ENCODE measurements at places on chromosomes 6 and 20.

DNA sequence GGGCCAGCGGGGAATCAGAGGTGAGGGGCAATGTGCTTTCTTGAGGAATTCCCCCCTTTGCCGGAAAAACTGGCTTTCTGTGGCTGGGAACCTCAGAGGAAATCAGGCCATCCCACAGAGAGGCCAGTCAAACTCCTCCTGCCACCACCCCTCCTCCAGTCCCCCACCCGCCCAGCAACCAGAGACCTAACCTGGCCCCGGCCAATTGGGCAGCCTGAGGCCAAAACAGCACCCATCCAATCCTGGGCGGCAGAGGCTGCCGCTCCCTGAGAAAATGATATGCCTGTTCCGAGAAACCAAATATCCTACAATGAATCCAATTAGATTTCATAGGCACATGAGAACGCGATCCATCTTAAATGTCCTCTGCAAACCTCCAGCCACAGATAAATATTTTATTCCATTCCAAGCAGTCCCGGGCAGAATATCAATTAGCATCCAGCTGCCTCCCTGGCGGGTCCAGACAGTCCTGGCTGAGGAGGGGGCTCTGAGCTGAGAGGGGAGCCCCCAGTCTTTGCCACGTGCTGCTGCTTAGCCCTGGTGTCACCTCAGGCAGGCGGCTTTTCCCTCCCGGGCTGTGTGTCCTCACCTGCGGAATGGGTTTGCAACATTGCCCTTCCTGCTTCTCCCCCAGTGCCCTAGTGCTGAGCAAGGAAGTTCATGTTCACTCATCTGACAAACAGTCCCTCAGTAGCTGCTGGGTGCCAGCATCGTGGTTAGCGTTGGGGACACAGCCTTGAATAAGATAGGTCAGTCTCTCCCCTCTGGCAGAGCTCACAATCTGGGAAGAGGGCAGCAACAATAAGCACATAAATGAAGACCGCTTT, 95.0 kb downstream of the DLGAP4 start:
- DNase-seq, result no peak

GRCh38 chr6:41372832-41373626, 37.6 kb downstream of the NCR2 start:
- DNase-seq, result no peak

DNA sequence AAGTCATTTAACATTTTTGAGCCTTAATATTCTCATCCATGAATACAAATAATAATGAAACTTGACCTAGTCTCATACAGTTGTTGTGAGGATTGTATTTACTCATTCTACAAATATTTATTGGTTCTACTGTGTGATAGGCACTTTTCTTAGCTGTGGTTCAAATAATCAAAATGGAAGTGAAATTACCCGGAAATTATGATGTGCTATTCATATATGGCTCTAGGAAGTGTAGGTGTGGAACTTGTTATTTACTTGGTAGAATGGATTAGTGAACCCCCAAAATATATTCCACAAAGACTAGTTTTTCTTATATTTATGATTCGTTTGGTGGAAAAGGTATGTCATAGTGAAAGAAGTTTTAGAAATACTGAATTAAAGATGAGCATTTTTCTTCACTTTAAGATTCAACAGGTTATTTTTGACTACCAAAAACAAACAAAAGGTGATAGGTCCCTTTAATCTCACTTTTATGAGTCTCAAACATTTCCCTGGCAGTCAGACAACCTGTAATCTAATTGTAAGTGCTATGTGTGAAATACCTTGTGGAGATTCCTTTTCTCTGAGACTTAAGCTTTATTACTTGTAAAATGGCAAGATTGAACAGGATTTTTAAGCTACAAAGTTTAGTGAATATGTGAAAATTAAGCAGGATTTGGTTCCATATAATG, 77.8 kb downstream of the STXBP5 start:
- DNase-seq, result no peak

DNA sequence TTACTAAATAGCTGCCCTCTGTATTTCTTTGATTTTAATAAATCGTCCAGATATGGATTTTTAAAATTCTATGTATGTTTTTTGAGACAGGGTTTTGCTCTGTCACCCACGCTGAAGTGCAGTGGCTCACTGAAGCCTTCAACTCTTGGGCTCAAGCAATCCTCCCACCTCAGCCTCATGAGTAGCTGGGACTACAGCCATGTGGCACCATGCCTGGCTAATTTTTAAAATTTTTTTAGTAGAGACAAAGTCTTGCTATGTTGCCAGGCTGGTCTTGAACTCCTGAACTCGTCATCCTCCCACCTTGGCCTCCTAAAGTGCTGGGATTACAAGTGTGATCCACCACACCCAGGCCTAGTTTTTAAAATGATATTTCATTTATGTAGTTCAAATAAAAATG, 47.4 kb upstream of the DDR1 start:
- no peak for DNase-seq

GRCh38 chr6:135267085-135267484, 86.0 kb downstream of the MYB start:
- DNase-seq, result no peak

GRCh38 chr6:145866456-145867396, 52.1 kb upstream of the FBXO30 start:
- DNase-seq, result peak; percentile 13

GRCh38 chr6:124780623-124781022, 181.6 kb upstream of the RNF217 start:
- DNase-seq, result no peak

GRCh38 chr6:26056583-26057350, 30.5 kb upstream of the HFE start:
- DNase-seq, result no peak

DNA sequence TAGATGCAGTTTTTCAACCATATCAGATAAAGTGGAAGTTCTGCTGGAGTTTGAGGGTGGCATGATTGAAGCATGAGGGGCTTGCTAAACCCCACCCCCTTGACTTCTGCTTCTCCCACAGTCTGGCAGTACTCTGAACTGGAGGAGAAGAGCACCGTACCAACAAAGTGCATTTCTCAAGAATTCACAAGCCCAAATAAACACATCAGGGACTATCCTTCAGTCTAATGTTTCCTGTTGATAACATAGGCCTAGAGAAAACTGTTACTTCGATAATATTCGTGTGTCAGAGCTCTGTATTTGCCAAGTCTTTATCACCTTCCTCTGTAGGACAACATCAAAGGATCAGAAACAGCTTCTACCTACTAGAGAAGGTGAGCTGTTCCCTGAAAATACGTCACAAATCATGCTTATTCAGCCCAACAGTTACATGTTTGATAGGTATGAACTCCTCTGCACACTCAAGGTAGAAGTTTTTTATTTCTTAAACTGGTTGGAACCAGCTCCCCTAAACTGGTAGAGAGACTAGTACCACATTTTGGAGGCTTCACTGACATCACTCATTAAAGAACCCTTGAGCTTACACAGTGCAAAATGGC, 153.2 kb upstream of the PRND start:
- DNase-seq, result no peak

GRCh38 chr6:161636882-161637430, 363.1 kb upstream of the AGPAT4 start:
- DNase-seq, result no peak

- no peak for DNase-seq
Measured at GRCh38 chr6:3956054-3956453, 106.9 kb downstream of the FAM50B start.

DNA sequence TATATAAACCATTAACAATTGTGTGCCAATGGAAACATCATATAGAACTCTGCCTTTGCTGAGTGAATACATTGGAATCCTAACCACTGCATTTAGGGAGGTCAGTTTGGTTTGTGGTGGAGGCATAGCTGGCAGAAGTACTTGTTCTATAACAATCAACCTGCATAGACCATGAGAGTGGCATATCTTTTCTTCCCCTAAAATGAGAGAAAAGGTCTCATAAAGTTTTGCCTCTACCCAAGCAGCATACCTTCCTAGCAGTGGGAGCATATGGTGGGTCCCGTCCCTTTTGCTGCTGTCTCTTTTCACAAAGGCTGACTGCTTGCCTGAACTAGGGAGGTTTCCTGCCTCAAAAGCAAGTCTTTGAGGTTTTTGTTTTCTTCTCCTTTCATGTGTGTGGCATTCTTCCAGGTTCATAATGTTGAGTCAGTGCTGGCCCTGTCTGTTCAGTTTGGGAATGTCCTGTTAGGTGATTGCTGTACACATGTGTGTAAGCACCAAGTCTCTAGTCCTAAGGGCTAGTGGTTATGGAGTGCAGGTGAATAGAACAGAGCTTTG, 61.2 kb upstream of the SUPT3H start:
- no peak for DNase-seq

DNA sequence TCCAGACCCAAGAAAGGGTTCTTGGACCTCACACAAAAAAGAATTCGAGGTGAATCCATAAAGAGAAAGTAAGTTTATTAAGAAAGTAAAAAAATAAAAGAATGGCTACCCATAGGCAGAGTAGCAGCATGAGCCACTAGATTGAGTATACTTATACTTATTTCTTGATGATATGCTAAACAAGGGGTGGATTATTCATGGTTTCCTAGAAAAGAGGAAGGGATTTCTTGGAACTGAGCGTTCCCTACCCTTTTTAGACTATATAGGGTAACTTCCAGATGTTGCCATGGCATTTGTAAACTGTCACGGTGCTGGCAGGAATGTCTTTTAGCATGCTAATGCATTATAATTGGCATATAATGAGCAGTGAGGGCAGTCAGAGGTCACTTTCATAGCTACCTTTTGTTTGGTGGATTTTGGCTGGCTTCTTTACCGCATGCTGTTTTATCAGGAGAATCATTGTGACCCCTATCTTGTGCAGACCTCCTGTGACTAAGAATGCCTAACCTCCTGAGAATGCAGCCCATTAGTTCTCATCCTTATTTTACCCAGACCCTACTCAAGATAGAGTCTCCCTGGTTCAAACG, 44.3 kb downstream of the TENT5A start:
- no peak for DNase-seq

- no peak for DNase-seq
Measured at GRCh38 chr6:155219299-155219698, 44.5 kb upstream of the CLDN20 start.

GRCh38 chr6:67888546-67888885, 746.6 kb upstream of the ADGRB3 start:
- DNase-seq, result no peak

DNA sequence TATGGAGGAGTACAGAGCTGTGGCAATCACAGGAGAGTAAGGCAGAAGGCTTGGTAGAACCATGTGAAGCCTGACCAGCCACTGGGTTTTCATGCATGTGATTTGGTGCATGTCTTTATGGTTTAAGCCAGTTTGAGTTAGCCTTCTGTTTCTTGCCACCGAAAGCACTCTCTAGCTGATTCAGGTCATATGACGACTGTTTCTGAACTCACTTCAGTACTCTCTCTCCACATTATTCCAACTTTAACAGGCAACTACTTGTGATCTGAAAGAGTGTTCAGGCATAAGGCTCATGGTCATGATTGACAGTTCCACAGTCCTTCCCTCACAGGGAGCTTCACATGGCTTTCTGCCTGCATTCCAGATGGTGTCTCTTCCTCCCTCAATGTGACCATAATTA, 63.3 kb upstream of the TAB2 start:
- DNase-seq, result no peak

GRCh38 chr6:32718879-32719278, 22.3 kb upstream of the HLA-DQA2 start:
- DNase-seq, result no peak

DNA sequence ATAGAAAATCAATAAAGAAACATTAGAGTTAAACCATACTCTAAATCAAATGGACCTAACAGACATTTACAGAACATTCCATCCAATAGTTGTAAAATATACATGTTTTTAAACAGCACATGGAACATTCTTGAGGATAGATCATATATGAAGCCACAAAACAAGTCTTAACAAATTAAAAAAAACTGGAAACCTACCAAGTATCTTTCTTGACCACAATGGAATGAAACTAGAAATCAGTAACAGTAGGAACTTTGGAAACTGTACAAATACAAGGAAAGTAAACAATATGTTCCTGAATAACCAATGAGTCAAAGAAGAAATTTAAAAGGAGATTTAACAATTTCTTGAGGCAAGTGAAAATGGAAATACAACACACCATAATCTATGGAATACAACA, 91.2 kb upstream of the GLP1R start:
- no peak for DNase-seq

- DNase-seq, result no peak
Measured at GRCh38 chr6:41731561-41732086, 3.8 kb downstream of the TFEB start.

GRCh38 chr6:35140639-35141006, 516 bp downstream of the TCP11 start:
- no peak for DNase-seq

DNA sequence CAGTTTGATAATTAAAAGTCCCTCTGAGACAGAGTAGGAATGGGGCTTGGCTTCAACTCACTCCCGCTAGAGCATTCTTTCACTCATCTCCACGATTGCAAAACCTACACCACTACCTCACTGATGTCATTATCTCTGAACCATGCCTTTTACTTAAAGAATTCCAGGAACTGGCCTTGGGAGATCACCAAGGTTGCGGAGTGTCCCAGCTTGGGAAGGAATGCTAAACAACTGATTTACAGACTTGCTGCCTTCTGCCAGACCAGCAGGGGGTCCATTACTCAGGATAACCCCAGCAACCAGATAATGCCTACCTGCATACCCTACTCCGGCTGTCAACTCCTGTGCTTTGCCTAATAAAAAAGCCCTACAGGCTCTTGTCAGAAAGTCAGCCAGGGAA, 102.2 kb upstream of the RALGAPA2 start:
- no peak for DNase-seq

DNA sequence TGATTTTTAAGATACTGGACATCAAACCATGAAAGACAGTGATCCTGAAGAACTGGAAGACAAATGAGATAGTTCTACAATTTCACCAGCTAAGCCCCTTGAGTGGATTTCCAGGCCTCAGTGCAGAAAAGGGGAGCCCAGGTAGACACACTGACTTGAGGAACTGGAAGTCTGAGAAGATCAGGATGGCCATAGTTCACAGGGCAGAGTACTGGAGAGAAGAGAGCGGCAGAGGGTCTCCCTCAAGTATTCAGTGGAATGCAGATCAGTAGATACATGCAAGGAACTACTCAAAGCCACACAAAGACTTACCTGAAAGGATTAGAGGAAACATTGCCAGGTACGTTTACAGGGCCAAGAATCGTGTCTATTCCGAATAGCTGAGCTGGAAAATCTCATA, 224.3 kb downstream of the LRFN2 start:
- DNase-seq, result no peak

DNA sequence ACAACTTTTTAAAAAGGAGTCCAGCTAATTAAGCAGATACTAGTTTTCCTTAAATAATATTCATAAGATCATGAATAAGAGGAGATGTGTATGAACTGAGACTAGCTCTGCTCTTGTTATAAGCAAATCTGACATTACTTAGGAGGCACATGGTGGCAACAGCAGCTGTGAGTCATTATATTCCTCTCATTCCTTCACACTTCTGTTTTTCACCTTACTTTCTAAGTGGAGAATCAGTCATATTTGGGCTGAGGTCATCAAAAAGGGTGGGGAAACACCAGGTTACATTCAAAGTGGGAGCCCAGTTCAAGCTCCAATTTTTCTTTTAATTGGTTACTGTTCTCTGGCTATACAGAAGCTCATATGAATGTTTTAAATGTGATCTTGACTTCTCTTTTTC, 6.0 kb upstream of the RIPPLY2 start:
- DNase-seq, result no peak

GRCh38 chr6:46954837-46955451, 33.2 kb upstream of the ADGRF5 start:
- no peak for DNase-seq
